SK-N-SH (cell line): ENCODE measurements at places on chromosomes 1 and 21.

DNA sequence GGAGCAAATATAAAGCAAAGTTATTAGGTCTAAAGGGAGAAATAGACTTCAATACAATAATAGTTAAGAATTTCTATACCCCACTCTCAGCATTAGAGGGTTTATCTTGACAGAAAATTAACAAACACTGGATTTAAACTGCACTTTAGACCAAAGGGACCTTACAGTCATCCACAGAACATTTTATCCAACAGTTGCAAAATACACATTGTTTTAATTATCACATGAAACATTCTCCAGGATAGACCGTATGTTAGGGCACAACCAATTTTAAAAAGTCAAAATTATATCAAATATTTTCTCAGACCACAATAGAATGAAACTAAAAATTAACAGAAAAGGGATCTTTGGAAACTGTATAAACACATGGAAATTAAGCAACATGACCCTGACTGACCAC, 384.5 kb upstream of the C1orf87 start:
- DNase-seq = no peak

DNA sequence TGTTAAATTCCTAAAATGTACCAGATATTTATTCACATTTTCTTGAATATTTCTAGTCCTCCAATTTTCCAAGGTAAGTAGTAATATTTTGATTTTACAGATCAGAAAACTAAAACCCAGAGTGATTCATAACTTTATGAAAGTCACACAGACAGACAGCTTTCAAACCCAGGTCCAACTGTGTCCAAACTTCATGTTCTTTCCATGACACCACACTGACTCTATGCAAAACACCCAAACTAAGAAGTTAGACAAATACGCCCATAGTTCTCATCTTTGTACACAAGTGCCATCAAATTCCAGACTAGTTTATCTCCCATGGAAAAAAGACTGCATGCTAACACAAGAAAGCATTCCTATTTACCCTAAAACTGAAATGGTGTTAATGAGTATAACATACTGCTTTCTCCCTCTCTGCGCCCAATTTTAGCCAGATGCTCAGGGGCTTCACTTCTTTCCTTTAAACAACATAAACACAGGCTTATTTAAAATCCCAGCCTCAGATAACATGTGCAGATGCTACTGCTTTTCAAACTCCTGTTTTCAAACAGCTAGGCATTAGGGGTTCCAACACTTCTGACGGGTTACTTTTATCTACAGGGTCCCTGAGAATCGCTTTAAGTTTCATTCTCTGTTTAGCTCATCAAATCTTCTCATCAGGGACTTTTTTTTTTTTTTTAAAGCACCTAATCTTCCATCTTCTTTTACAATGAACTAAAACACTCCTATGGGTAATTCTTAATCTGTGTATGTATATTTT, 44.6 kb downstream of the WASF2 start:
- DNase-seq = no peak

DNA sequence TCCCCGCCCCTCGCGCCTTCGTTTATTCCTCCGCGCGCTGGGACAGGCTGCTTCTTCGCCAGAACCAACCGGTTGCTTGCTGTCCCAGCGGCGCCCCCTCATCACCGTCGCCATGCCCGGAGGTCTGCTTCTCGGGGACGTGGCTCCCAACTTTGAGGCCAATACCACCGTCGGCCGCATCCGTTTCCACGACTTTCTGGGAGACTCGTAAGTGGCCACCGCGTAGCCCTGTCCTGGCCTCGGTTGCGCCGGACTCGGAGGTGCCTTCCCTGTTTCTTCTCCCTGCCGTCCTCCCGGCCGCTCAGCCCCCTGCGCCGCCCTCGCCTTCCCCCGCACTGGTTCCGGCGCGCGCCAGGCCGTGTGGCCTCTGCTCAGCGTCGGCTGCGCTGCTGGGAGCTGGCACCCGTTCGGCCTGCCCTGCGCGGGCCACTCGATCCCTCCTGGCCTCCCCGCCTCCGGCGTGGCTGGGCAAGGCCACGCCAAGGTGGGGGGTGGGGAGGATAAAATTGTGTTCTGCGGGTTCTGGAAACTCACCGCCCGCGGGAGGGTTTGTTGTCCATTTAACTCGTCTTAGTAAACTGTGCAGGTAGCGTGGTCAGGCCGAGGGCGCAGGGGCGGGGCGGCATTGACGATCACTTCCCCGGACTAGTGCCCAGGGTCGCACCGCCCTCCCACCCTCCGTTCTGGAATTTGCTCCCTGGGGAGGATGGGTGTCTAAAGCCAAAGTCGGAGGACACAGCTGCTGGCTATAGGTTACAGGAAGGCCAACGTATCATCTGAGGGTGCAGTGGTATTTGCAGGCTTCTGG, at the start of gene PRDX6:
Gene PRDX6 (plus strand): TSS at position 50 of the 808 bp plus-strand sequence. CDS start 63 bp downstream, at position 113.
- no peak for DNase-seq

GRCh38 chr1:209884665-209885117, 53.3 kb upstream of the SYT14 start:
- DNase-seq = no peak

- no peak for DNase-seq
Observed at GRCh38 chr1:11188381-11188780, 774 bp upstream of the ANGPTL7 start.

GRCh38 chr1:33501309-33501708, 28.9 kb downstream of the ZSCAN20 start:
- DNase-seq = no peak
